ENCODE measurements at places on chromosomes 11 and 22.
A peak's percentile ranks its signal among the peaks of the same experiment; 100 is the strongest.

DNA sequence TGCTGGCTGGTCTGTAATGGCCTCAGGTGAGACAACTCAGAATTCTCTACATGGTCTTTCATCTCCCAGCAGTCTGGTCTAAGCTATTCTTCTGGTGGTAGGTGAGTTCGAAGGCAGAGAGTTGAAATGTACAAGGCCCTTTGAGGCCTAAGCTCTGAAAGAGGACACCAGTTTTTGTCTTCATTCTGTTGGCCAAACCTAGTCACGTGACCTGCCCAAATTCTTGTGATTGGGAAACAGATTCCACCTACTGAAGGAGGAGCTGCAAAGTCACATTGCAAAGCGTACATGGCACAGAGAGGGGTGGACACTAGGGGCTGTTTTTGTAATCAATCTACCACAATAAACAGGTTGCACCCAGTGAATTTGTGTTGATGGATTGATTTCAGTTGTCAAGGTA is 193.5 kb downstream of the NAV2 start:
- DNase-seq: no peak

- DNase-seq: no peak
These were observed 584.8 kb downstream of the DLG2 start for GRCh38 chr11:85042361-85042760.

DNA sequence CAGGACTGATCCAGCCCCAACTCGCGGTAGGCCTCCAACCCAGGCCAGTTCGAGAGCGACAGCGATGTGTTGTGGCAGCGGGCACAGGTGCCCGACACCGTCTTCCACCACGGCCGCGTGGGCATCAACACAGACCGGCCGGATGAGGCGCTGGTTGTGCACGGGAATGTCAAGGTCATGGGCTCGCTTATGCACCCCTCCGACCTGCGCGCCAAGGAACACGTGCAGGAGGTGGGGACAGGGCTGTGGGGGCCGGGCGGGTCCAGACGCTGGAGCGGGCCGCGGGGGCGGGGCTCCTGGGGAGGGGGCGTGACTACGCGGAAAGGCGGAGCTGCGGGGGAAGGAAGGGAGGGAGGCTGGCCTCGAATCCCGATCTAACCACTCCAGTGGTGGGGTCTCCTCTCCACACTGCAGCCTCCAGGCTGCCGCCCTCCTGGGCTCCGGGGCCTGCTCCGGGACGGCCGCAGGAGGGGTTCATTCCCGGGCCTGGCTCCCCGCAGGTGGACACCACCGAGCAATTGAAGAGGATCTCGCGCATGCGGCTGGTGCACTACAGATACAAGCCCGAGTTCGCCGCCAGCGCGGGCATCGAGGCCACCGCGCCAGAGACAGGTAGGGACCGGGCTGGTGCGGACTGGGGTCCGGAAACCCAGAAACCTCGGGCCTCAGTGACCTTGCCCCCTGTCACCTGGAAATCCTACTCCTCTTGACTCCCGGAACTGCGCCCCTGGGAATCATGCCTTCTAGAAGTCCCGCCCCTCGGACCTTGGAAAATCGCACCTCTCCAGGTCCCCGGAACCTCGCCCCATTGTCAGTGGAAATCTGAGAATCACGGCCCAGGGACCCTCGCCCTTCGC is 14.9 kb downstream of the TMEM258 start:
- DNase-seq: peak; percentile 48

DNA sequence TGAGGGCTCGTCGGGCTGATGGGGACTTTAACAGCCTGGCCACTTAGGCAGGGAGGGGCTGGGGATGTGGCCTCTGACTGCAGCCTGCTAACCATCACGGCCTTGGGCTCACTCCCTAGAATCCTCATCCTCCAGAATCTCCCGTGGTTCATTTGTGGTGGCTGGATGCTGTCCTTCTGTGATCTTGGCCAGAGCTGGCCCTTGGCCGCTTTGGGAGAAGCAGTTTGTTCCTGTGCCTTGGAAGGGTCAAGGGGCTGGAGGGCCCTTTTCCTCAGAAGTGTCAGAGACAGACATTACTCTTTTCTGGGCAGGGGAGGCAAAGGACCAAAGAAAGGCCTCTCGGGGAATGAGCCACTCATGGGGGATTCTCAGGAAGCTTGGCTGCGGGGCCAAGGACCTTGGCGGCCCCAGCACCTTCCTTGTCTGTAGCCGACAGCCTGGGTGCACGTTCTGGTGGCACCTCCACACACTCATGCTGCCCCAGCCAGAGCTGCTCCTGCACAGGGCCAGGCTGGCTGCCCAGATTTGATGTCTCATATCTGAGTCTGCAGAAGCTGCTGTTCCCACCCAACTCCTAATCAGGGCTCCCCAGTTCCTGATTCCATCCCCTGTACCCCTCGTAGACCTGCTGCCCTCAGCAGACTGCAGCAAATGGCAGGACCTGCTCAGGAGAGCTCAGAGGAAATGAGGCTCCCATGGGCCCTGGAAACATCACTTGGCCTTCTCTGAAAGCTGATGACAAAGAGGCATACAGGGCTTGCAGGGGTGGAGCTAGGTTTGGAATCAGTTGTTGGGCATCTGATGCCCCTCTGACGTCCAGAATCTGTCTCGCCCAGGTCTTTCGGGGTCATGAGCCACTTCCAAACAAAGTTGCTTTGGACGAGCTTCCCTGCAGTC is 107.7 kb downstream of the CTTN start:
- no peak for DNase-seq

DNA sequence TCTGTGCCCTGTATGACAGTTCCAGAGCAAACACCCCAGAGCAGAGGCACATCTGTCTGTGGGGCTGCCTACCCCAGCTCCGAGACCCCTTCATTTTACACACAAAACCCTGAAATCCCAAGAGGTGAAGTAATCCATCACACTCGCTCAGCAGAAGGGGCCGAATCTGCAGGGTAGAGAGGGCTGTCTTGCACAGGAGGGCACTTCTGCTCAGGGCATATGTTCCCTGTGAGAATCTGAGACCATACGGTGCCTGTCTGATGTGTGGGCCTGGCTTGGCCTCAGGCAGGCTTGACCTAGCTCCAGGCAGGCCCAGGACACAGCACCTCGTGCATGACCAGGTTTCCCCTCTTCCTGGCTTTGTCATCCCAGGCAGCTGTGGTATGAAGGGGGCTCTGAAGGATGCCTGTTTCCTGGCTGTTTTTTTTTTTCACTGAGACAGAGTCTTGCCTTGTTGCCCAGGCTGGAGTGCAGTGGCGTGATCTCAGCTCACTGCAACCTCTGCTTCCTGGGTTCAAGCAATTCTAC is 37.2 kb downstream of the GRIK4 start:
- no peak for DNase-seq

- DNase-seq: no peak
These were observed 16.7 kb downstream of the TXN2 start for GRCh38 chr22:36464715-36465231.

DNA sequence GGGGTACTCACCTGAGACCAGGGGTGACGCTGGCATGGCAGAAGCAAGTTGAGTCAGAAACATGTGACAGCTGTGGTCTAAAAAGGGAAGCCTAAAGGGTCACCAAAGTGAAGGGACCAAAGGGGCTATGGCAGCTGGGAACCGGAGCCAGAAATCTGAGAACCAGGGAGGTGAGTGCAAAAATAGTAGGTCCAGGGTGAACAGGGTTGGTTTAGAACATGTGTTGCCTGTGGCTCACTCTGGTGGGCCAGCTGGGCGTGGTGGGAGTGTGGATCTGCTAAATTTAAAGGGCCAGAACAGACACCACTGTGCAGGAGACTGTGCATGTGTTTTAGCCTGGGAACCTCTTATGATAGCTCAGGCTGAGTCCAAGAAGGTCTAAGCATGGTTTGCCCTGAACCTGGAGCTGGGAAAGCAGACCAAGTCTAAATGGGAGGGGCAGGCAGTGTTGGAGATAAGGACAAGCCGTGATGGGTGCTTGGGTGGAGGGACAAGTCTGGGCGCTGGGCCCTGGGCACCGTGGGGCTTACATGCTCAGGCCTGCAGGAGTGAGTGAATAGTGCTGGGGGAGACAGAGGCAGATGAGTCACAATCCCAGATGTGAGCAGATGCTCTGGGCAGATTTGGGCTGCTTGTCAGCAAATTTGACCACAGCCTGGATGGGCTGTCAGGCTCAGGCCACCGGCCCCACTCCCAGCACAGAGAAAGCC is 41.4 kb upstream of the ZBED5 start:
- DNase-seq: no peak

GRCh38 chr11:370070-370941 is 1.0 kb downstream of the B4GALNT4 start:
- DNase-seq: no peak

DNA sequence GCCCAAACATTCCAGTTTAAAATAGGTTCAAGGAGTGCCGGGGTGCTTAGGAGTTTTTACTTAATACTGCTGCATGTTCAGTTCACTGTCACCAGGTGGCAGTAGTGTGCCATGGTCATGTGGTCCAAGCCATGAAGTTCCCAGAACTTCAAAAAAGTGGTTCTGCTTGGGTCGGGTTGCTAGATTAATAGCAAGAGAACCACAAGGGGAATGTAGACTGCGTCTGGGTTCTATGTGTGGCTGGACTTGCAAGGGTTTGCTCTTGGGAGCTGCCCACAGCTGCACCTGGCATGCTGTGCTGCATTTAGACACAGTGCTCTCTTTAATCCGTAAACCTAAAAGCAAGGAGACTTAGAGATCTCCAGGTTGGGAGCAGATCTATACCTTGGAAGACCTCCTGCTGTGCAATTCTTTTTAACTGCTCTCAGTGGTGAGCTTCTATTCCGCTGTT is 6.5 kb upstream of the SPON1 start:
- DNase-seq: peak; percentile 73

- peak; percentile 76 for DNase-seq
These were observed 925 bp upstream of the KCNJ11 start for GRCh38 chr11:17389211-17389956.
